RPMI7951 (cell line): ENCODE measurements at places on chromosomes 6 and 20.

DNA sequence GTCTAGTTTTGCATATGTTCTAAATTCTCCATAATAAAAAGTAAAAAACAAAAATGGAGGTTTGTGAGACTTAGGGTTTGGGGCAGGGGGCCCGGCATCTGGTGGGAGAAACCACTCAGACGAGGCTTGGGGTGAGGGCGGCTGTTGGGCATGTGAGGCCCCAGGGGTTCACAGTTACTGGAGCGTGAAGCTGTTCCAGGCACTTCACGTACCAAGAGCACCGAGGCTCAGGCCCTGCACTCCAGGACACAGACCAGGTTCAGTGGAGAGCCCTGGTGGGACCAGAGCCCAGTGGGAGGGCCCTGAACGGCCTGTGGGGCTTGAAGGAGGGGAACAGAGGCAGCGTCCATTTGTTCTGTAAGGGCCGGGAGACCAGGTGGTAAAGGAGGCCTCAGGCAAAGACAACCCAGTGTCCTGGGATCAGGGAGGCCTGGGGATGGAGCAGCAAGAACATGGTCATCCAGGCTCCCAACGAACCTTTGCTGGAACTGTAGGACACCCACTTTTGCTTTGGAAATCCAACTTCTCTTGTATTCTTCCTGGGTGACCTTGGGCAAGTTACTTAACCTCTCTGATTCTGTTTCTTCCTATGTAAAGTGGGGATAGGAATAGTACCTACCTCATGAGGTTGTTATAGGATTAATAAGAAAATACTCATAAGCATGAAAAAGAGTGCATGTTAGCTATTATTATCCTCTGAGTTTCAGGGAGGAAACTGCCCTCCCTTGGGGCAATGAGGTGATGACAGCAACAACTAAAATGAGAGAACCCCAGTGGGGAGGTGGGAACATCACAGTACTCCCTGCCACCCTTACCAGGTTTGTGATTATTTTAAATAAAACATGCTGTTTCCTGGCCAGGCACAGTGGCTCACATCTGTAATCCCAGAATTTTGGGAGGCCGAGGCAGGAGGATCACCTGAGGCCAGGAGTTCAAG is 1.1 kb upstream of the FGD2 start:
- DNase-seq: no peak

GRCh38 chr20:17315407-17316231 is 88.8 kb downstream of the PCSK2 start:
- DNase-seq: no peak

- DNase-seq: peak; percentile 94
These were observed 35.3 kb upstream of the APCDD1L start for GRCh38 chr20:58550275-58551059.

DNA sequence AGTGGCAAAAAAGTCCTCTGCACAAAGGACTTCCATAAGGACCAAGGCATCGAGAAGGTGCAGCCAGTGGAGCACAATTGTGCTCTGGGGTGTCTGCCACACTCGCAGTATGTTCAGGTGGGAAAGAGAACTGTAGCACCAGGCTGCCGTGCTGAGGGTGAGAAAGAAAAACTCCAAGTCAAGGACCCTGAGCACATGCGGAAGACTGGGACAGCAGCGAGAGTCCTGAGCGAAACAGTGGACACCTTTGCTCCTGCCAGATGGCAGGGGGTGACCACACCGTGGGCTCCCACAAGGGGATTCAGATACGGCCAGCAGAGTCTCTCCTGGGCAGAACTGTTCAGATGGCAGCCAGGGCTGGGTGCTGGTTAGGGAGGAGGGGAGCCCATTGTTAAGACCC is 73.6 kb downstream of the POPDC3 start:
- no peak for DNase-seq

GRCh38 chr20:45432294-45432693 is 16.4 kb downstream of the PIGT start:
- no peak for DNase-seq

DNA sequence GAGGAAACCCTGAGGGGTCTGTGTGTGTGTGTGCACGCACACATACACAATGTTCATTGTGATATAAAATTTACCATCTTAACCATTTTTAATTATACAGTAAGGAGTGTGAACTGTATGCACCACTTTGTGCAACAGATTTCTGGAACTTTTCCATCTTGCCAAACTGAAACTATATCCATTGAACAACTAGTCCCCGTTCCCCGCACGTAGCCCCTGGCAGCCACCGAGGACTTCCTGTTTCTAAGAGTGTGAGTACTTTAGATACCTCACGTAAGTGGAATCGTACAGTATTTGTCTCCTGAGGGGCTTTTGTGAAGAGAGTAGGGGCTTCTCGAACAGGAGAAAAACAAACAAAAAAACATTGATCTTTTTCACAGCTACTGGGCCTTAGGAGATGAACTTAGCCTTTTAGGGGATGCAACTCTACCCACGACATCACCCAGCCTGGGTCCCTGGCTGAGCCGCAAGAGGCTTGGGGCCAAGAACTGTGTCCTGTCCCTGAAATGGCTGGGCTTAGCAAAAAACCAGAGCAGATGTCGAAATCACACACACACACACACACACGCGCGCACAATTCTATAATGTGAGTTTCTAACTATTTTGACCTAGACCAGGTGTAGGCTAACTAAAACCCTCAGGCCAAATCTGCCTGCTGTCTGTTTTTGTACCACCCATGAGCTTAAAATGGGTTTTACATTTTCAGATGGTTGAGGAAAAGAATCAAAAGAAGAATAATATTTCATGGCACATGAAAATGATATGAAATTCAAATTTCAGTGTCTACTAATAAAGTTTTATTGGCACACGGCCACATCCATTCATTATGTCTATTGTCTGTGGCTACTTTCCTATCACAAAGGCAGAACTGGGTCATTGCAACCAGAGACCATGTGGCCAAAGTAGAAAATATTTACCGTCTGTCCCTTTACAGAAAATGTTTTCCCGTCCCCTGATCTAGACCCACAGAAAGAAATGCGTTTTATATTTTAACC is 144.2 kb downstream of the EYA2 start:
- peak; percentile 55 for DNase-seq

GRCh38 chr20:38181207-38181801 is 16.2 kb upstream of the TGM2 start:
- DNase-seq: peak; percentile 100

DNA sequence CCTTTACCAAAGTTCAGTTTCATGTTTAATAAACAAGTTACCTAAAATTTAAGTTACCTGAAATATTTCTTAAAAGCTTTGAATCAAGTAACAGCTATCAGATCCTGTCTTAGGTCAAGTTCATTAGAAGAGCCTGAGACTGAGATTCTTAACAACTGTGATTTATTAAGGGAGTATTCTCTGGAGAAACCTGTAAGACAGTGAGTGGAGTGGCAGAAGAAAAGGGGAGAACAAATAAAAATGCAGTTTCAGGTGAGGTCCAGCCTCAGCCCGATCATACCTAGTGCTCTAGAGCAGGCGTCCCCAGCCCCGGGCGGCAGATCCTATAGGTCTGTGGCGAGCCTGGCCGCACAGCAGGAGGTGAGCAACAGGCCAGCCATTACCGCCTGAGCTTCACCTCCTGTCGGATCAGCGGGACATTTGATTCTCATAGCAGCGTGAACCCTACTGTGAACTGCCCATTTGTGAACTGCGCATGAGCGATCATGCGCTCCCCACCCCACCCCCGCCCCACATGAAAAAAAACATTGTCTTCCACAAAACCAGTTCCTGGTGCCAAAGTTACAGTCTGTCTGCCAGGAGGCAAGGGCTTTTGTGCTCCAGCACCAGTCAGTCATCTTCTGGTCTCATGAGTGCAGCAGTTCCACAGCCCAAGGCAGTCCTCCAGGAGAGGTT is 59.2 kb upstream of the ADGRB3 start:
- no peak for DNase-seq

GRCh38 chr20:18496740-18497592 is at the start of gene RBBP9:
RBBP9 (minus strand) TSS chr20:18497225; CDS start chr20:18497167, 58 bp downstream.
- peak; percentile 86 for DNase-seq

GRCh38 chr6:170243791-170244291 is 47.0 kb downstream of the DLL1 start:
- no peak for DNase-seq

DNA sequence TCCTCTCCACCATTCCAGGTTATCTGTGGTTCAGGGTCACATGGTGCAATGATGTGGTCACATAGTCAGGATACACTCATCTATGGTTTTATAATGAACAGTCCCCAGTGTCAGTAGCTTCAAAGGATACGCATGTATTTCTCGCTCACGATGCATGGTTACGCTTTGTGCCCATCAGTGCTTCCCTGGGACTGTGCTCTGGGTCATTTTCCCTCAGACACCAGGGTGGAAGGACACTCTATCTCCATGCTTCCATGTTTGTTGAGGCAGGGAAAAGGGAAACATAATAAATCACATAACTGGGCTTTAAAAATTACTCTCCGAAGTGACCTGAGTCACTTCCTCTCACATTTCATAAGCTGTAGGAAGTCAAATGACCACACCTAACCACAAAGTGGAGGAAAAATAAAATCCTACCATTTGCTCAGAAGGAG is 394.8 kb upstream of the NOX3 start:
- DNase-seq: peak; percentile 85

GRCh38 chr20:3681931-3682781 is at the start of gene ADAM33:
ADAM33 (minus strand) TSS chr20:3682010; CDS start chr20:3682004, 6 bp downstream.
- peak; percentile 32 for DNase-seq

DNA sequence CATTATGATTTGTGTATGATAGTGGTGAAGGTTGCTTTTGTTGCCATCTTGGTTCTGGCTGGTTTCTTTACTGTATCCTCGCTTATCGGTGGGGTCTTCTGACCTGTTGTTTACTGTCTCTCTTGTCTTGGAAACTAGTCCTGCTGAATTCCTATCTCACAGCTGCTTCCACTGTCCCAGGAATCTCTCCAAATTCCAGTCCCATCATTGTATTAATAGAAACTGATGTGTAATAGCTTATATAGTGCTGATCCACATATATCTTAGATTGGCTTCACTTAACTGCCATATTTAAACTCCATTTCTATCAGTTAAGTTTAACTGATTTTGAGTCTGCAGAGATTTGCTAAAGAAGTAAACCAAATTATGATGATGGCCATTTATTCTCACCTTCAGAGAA is 5.9 kb downstream of the GTF2H5 start:
- DNase-seq: no peak

GRCh38 chr6:145139140-145139850 is 596.0 kb downstream of the EPM2A start:
- DNase-seq: peak; percentile 5
